ENCODE measurements at places on chromosomes 16 and 17. TPM values are rescaled to one million over a fixed set of nuclear protein-coding genes. Genes with fewer than 3 reads are reported as not detected.

- DNase-seq: no peak
Measured at GRCh38 chr17:28189667-28190066, 129.3 kb upstream of the TMEM97 start.

NUPR1 gene
- total RNA-seq: not detected

DOC2A gene
- 0.14 TPM for total RNA-seq

HBM gene
- not detected for total RNA-seq

- no peak for DNase-seq
Measured at GRCh38 chr17:18194804-18195203, 11.2 kb downstream of the ALKBH5 start.

NETO2 gene
- total RNA-seq: 1.9 TPM

ZFHX3 gene
- total RNA-seq: 0.64 TPM

GRCh38 chr17:48726916-48727286 lies 1.6 kb downstream of the HOXB13 start:
- no peak for DNase-seq

SLC43A2 gene
- 10.2 TPM for total RNA-seq

DNA sequence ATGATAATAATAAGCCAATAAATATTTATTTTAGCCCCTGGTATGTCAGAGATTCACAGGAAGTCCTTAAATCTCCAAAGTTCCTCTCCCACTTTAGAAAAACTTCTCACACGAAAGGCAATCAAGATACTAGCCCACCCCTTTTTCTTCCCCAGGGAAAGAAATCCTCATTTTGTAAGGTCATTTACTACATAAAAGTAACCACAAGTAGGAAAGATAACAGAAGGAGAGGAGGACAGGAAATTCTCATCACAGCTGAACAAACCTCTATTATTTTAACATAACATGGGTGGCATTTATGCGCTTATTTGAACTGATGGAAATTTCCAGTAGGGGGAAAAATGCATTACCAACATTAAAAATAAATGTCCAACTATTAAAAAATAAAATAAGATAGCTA lies 3.4 kb downstream of the FAM222B start:
- DNase-seq: no peak

GRCh38 chr16:88495268-88495772 lies 42.2 kb downstream of the ZFPM1 start:
- DNase-seq: no peak

DNA sequence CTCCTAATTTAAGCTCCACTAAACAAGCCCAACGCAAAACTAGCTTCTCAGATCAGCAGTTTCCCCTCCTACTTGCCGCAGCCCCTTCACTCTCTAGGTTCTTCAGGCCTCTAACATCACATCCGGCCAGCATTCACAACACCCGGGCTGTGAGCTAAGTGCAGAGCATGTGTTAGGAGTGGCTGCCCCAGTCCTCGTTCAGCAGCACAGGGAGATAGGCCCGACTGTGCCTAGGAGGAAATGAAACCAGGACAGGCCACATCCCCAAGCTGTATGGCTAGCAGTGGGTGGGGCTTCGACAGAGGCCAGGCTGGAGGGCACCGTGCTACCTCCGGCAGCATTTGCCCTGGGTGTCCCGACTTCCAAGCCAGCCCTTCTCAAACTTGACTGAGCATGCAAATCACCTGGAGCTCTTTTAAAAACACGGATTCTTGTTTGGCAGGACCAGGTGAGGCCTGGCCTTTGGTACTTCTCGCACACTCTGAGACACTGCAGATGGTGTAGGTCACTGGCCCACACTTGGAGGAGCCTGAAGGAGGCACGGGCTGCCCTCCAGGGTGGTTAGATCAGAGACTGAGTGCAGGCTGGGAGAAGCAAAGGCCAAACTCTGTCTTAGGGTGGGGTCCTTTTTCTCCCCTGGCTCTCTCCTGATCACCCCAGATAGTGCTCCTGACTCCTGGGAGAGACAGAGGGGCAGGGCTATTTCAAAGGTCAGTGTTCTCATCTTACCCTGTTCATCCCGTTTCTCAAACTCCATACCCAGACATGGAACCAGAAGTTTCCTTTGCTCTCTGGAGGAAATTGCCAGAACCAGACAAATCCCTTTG lies 202.0 kb downstream of the C16orf78 start:
- no peak for DNase-seq

DNA sequence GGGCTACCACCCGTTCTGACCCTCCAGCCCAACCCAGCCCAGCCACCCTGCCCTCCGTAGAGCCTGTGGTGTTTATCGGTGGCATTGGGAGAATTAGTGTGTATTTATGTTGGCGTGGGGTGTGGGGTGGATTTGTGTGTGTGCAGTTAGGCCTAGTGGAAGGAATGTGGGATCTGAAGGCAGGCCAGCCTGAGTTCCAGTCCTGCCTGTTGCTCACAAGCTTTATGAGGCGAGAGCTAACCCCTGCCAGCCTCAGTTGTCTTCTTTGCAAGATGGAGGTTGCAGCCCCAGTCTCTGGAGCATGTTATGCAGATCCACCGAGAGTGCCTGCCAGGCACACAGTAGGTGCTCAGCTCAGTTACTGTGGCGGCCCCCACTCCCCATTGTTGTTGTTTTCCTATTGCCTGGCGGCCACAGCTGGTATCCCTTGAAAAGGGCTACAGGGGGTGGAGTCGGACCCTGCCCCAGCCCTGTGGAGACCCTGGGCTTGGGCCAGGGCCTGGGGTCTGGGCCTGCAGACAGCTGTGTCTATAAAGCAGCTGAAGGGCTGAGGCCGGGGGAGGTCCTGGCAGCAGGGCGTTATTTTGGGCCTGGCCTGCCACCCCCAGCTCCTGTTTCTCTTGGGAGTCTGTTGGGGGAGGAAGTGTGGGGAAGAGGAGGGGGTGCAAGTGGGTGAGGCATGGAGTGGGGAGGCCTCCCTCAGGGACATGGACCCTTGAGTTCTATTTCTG lies 5.1 kb downstream of the ERBB2 start:
- no peak for DNase-seq

C16orf54 gene
- 250 TPM for total RNA-seq

RPS15A gene
- 3,943 TPM for total RNA-seq

DNA sequence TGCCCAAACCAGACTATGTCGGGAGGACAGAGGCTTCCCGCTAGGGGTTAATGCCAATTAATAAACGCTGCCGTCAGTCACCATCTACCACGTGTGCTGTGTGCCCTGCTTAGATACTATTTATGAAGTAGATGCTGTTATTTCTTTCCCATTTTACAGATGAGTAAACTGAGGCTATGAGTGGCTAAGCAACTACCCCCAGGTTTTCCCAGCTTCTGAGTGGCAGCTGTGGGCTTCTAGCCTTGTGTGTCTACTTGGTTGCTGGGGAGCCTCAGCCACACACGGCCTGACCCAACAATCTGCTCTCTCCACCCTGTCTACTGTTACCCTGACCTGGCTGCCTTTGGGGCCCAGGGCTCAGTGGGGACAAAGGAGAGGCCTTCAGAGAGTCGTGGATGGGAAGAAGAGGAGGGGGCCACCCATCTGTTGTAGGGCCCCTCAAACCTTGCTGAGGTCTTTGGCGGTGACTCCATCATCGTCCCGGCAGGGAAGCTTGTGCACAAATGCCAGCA lies 7.1 kb downstream of the GIT1 start:
- DNase-seq: no peak

GRCh38 chr17:59558953-59559352 lies 6.5 kb upstream of the DHX40 start:
- DNase-seq: no peak

DNA sequence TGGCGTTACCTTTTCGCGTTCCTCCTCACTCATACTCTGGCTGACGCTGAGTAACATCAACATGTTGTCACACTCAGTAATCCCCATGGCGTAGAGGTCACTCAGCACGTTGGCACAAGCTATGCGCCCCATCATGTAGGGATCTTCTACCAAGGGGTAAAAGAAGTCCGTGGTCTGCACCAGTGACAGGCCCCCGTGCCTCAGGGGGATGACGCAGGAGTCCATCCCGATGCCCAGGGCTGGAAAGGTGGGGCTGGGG lies 596 bp downstream of the SEPHS2 start:
- DNase-seq: no peak

DNA sequence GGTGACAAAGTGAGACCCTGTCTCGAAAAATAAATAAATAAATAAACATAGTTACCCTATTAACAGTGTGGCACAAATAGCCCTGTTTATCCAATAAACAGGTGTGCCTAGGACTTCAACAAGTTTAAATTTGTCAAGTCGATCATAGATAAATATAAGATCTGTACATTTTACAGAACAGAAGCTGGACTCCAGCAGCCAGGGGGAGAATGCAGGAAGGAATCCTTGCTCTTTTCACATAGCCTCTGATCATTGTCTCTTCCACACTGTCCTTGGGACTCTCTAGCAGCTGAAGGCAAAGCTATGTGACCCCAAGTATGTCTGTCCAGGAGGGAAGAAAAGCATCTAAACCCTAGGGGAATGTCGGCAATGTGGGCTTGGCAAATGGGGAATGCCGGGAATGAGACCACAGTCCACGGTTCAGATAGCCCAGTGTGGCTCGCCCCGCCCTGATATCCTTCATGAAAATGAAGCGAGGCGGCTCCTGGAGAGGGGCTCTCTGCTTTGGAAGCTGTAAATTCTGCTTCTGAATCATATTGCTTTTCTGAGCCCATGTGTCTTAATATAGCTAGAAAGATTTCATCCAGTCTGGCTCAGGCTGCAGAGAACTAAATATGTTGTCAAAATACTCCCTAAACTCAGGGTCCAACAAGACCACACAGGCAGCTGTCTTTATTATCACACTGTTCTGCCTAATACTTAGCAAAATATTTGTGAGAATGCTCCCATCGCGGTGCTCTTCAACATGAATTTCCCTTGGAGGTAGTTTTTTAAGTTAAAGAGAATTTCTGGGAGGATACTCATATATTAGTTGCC lies 24.9 kb upstream of the GRB2 start:
- no peak for DNase-seq

ITGAD gene
- not detected for total RNA-seq

- no peak for DNase-seq
Measured at GRCh38 chr16:87822108-87822970, 47.0 kb downstream of the SLC7A5 start.

SLC35G6 gene
- total RNA-seq: not detected

- DNase-seq: no peak
Measured at GRCh38 chr16:78773706-78774105, 674.3 kb downstream of the WWOX start.

SSTR5 gene
- not detected for total RNA-seq

- DNase-seq: no peak
Measured at GRCh38 chr16:54993106-54993895, 62.6 kb downstream of the IRX5 start.

TMC5 gene
- not detected for total RNA-seq

DNA sequence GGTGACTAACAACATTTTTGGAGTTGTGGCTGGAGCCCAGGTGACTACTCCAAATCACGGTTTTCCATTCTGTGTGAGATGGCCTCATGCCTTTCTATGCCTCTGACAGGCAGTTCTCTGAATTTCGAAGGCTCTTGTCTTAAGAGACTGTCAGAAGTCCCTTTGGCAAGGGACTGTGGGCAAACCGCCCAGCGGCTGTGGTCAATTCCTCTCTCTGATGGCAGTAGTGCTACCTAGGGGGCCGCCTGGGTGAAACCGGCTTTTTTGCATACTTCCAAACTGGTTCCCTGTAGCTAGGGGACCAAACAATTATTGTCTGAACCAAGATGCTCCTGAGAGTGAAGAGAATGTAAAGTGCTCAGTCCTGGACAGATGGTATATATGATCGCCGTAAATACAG lies 86.3 kb downstream of the SDR42E1 start:
- DNase-seq: no peak

GRCh38 chr17:57899391-57899790 lies 49.5 kb upstream of the MRPS23 start:
- no peak for DNase-seq

GRCh38 chr16:81482329-81483063 lies 37.9 kb downstream of the CMIP start:
- DNase-seq: no peak

All from CD4-positive, alpha-beta T cell (primary cell).